Foreskin fibroblast (primary cell): ENCODE measurements at places on chromosomes 7 and 10.

DNA sequence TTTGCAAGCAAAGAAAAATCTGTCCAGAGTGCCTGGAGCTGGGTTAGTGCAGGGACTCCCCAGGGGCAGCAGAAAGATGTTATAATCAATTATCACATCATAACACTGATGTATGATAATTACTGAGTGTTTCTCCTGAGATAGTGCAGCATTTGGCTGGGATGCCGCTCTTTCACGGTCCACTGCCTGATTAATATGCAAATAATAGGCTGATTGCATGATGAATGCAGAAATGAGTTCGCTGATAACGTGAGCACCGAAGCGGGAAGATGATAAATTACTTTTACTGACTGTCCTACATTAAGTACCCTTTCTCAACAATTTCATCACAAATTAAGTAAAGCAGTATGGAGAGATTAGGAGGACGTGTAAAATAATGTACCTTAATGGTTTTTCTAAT lies 71.4 kb upstream of the SH2B2 start:
- DNase-seq, result no peak

DNA sequence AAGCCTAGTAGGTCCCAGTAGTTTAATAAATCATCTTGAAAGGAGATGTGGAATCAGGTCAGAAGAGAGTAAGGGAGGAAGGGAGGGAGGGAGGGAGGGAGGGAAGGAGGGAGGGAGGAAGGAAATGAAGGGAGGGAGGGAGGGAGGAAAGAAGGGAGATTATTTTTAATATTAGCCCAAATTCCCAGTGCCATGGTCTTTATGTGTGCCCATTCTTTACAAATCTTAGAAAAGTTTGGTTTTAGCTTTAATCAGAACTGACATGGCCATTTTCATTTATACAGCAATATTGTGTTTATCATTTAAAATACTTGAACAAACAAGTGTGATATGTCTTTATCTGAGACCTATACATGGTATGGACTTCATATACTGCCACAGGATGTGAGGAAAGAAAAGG lies 86.8 kb downstream of the GAD2 start:
- no peak for DNase-seq

DNA sequence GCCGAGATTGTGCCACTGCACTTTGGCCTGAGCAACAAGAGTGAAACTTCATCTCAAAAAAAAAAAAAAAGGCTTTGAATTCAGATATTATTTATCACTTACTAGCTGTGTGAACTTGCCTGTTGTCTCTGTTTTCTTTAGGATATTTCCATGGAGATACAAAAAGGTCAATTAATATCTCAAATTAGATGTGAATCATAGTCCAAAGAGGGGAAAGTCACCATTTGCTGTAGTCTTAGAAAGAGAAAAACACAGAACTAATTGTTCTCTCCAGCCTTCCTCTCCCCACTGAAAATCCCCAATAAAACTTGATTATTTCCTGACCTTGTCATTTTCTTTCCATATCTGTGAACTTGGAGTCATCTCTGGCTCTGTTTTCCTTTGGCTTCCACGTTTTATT lies 21.2 kb downstream of the HEPACAM2 start:
- DNase-seq, result no peak

- no peak for DNase-seq
Observed at GRCh38 chr7:23211589-23211988, 29.7 kb downstream of the NUP42 start.

- peak; percentile 76 for DNase-seq
Observed at GRCh38 chr10:119896061-119896655, 3.6 kb downstream of the SEC23IP start.

DNA sequence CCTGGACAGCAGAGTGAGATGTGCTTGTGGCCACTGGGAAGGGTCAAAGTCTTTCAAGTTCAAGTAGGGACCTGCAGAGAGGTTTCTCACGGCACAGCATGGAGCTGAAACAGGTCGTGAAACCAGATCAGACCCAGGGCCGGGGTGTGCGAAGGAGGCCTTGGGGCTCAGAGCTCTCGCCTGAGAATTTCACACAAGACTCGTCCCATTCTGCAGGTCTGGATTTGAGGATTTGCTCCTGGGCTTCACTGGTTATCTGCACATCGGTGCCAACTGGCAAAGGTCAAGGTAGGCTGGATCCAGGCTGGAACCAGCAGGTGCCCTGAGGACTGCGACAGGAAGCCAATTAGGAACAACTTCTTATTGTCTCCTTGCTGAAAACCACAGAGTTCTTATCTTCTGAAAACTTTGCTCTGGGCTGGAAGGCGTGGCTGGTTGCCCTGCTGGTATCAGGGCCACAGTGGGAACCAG lies 24.0 kb upstream of the GTF2I start:
- no peak for DNase-seq
